Dermis blood vessel endothelial cell (primary cell): ENCODE measurements at places on chromosomes 16 and 17. TPM values are rescaled to one million over a fixed set of nuclear protein-coding genes. Genes with fewer than 3 reads are reported as not detected.
A peak's percentile ranks its signal among the peaks of the same experiment; 100 is the strongest.

DNA sequence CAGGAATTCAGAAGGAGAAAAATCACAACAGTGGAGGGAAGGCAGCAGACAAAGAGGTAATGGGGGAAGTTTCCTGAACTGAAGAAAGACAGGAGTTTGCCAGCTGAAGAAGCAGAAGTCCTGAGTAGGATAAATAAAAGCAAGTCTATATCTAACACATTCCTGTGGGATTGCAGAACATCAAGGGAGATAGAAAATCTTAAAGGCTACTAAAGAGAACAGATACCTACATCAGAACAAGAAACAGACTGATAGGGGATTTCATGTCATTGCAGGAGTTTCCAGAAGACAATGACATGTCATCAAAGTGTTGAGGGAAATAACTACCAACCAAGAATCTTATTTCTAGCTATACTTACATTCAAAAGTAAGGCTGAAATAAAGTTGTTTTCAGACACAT is 21.3 kb upstream of the CRYBA1 start:
- no peak for DNase-seq

CD300E gene
- not detected in 2 replicates for total RNA-seq

LGALS9B gene
- not detected in 2 replicates for total RNA-seq

DNA sequence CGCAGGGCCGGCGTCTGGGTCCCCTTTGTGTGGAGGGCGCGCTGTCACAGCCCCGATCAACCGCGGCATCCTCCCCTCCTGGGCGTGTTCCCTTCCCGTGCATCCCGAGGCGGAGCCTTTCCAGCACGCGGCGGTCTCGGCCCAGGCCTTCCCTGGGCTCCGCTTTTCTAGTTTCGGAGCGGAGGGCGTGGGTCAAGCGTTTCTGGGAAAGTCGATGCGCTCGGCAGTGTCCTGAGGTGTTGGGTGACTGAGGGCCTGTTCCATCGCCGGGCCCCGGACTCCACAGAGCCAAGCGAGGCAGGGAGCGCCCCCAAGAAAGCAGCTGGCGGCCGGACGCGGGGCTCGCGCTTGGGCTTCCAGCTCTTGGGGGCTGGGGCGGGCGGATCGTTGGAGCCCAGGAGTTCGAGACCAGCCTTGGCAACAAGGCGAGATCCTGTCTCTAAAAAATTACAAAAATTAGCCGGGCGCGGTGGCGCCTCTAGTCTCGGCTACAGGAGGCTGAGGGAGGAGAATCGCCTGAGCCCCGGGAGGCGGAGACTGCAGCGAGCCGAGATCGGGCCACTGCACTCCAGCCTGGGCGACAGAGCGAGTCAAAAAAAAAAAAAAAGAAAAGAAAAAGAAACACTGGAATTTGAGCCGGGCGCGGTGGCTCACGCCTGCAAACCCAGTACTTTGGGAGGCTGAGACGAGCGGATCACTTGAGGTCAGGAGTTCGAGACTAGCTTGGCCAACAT is 806 bp downstream of the IFT140 start:
- DNase-seq = peak; percentile 7

GRCh38 chr17:39081851-39082250 is 69.6 kb downstream of the PLXDC1 start:
- DNase-seq = no peak

SLC52A1 gene
- total RNA-seq = 0.17 and 0.47 TPM in 2 replicates

- no peak for DNase-seq
Observed at GRCh38 chr17:30381340-30381659, 2.6 kb downstream of the CPD start.

DNA sequence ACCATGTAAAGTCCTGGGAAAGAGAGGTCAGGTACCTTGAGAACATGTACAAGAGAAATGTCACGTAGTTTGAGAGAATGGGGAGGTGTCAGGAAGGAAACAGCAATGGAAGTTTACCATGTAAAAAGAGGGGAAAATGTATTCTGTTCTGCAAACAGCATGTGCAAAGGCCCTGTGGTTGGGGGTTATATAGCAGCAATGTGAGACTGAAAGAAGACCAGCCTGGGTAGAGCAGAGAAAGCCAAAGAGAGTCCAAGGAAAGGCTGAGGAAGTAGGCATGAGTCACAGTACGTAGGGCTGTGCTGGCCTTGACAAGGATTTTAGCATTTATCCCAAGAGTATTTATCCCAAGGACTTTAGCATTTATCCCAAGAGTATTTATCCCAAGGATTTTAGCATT is 141.3 kb upstream of the CACNG3 start:
- DNase-seq = no peak

GRB2 gene
- 91.2 and 124 TPM in 2 replicates for total RNA-seq

GRCh38 chr16:53958341-53958880 is 254.5 kb downstream of the FTO start:
- no peak for DNase-seq

- DNase-seq = no peak
Observed at GRCh38 chr16:49852279-49852678, 3.6 kb downstream of the ZNF423 start.
